ENCODE measurements at places on chromosomes 7 and 10. TPM values are rescaled to one million over a fixed set of nuclear protein-coding genes. Genes with fewer than 3 reads are reported as not detected.

DNA sequence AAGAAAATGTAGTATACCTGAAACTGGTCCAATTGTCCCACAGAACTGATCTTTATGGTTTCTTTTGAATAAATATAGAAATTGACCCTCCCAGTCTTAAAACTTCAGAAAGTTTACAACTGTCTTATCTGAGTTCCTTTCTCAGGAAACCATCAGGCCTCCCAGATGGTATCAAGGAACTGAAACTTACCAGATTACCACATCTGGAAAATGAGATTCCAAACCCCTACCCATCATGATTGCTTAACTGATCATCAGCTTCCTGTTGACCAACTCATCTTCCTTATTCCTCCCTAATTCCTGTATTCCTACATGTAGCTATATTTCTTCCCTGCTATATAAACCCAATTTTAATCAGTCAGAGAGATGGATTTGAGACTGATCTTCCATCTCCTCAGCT, 5.5 kb downstream of the VWDE start:
- DNase-seq, result no peak

DNA sequence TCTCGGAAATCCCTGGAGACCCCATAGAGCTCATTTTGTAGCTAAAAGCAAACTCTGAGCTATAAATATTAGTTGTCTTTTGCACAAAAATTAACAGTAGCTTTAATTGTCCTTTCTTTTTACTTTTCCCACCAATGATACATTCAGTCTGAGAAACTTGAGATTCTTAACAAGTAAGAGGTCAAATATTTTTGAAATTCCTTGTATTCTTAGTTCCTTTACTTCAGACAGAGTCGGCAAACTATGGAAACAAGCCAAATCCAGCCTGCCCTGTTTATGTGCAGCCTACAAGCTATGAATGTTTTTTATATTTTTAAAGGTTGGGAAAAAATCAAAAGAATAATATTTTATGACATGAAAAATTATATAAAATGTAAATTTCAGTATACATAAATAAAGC, 146.6 kb downstream of the CTNNA3 start:
- peak; percentile 82 for DNase-seq

GRCh38 chr7:68218461-68218860, 1221.8 kb downstream of the TYW1 start:
- no peak for DNase-seq

GRCh38 chr10:120041807-120042559, 149.5 kb downstream of the SEC23IP start:
- no peak for DNase-seq

- DNase-seq, result peak; percentile 46
Measured at GRCh38 chr7:67496589-67496988, 500.0 kb downstream of the TYW1 start.

GRCh38 chr7:4939971-4940728, 18.8 kb downstream of the MMD2 start:
- DNase-seq, result no peak

- no peak for DNase-seq
Measured at GRCh38 chr10:104440221-104440620, 86.6 kb downstream of the CFAP58 start.

DNA sequence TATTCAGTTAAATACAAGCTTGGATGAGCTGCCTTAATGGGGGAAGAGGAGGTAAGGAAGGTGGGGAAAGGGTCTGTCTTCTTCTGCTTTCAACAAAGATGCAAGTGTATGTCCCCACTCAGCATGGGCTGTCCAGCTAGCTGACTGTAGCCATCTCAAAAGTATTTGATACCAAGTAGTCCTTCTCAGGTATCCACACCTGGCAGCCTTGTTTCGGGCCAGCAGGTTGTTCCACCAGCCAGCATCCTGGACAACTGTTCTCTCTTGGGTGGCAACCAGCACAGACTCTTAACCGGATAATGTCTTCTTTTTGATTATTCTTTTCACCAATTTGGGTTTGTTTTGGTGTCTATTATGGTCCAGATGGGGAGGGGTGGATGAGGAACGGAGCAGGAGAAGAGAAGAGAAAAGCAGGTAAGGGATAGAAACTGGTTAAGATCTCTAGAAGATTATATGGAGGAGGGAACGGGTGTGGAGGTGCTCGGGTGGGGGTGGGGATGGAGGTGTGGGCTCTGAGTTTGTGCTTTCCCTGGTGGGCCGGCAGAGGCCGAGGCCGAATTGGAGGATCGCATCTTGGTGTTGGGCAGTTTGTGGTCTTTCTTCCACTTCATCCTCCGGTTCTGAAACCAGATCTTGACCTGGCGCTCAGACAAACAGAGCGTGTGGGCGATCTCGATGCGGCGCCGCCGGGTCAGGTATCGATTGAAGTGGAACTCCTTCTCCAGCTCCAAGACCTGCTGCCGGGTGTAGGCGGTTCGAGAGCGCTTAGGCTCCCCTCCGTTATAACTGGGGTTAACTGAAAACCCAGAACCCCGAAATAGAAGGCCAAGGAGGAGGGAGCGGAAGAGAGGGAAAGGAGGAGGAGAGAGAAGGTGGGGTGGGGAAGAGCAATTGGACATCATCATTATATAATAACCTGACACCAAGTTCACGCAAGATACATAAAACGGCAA, 1.5 kb downstream of the HOXA4 start:
- no peak for DNase-seq

Gene APBB1IP
- total RNA-seq, result 1.4 TPM

Gene DLG5
- 21.4 TPM for total RNA-seq

Gene CALHM3
- not detected for total RNA-seq

Gene EPC1
- total RNA-seq, result 51.0 TPM

Gene POLD2
- total RNA-seq, result 32.7 TPM

Gene TET1
- 19.3 TPM for total RNA-seq

Gene TNS3
- 73.9 TPM for total RNA-seq

Gene ATP5MK
- total RNA-seq, result 138 TPM

Gene ABLIM1
- 70.5 TPM for total RNA-seq
